ENCODE measurements at places on chromosomes 7 and 10.
A peak's percentile ranks its signal among the peaks of the same experiment; 100 is the strongest.

GRCh38 chr7:51140199-51141164 lies 176.1 kb downstream of the COBL start:
- DNase-seq, result no peak

DNA sequence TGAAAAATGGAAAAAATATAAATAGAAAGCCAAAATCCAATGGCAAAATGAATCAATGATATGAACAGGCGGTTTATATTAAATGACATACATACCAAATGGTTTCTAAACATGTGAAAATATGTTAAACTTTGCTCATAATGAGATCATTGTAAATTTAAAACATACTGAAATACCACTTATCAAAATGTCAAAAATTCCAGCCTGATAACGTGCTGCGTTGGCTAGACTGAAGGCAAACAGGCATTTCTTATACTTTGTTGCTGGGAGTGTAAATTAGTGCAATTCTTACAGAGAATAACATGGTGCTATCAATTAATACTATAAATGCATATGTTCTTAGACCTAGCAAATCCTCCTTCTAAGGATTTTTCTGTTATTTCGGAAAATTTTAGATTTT lies 225.8 kb upstream of the FAM3C start:
- DNase-seq, result no peak

DNA sequence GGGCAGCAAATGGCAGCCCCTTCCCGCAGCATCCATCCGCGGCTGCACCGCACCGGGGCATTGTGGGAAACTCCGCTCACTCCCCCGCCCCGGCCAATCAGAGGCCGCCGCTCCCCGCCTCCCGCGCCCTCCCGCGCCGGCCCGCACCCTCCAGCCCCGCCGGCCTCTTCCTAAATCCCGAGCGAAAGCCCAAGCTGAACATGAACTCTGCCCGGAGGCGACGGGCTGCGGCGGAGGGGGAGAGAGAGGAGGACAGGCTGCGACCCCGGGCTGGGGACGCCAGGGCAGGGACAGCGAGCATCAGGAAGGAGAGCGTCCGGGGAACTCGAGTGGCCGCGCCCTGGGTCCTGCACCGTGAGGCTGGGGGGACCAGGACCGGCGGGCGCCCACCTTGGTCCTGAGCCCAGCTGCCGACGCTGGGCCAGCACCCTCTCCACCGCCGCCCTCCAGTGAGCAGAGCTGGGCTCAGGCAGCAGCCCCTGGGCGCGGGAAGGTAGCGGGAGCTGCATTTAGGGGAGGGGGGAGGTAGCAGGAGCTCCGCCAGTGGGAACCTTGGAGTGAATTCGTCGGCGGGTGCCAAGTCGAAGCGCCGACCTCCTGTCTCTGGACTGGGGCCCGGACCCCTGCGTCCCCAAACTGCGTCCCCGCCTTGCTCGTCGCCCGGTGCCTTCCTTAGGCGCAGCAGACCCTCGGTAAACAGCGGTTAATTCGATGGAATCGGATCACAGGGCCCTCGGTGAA lies at the start of gene DGKI:
TSS of gene DGKI (minus strand) at position 148 of the 741 bp plus-strand sequence.
- DNase-seq, result no peak

DNA sequence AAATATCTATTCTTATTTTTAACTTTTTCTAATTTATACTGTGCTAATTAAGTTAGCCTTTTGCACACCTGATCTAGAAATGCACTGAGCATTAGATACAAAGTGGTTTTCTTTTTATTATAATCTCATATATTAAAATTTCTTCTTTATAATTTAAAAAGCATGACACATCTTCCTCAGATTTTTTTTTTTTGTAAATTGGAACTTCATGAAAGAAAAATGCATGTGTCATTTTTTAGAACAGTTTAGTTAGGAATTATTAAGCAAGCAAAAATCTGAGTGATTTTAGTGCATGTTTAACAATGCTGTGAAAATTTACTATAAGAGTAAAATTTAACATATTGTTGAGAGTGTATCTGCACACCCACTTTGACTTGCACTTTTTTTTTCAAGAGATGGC lies 367.9 kb downstream of the TFEC start:
- DNase-seq, result no peak

GRCh38 chr10:19902456-19902855 lies 86.2 kb downstream of the PLXDC2 start:
- DNase-seq, result no peak

DNA sequence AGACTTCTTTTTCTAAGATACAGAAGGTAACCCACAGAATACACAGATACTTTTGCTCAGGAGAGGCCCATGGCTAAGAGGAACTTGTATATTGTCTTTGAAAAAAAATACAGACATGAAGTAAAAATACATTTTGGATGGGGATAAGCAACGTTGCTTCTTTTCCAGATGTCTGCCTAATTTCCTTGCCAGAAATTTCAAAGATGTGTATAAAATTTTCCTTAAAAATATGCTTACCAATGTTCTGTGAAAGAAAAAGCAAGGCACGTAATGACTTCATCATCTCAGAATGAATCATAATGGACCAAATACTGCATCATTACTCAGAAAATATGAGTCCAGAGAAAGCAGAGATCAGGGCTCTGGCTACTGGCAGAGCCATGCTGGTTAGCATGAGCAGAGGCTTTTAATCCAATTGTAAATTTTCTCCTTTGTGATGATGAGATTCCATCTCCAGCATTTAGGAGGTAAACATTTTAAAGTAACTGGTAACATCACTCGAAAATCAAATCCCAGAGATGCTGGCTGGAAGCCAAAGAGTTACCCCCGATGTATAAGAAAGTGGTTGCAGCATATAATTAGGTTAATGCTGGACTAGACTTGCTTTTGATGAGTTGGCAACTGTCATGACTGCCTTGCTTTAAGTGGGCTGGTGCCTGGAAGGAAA lies 272.5 kb downstream of the SEMA3A start:
- DNase-seq, result peak; percentile 1

- no peak for DNase-seq
These were observed 14.9 kb downstream of the RHEB start for GRCh38 chr7:151504715-151505326.

GRCh38 chr7:128879939-128880746 lies 17.5 kb downstream of the ATP6V1F start:
- DNase-seq, result no peak

GRCh38 chr7:65975814-65976445 lies 6.1 kb downstream of the GUSB start:
- no peak for DNase-seq

- DNase-seq, result no peak
These were observed 12.2 kb downstream of the LIPF start for GRCh38 chr10:88676283-88677060.

- no peak for DNase-seq
These were observed 831 bp downstream of the CCDC7 start for GRCh38 chr10:32446536-32447406.

DNA sequence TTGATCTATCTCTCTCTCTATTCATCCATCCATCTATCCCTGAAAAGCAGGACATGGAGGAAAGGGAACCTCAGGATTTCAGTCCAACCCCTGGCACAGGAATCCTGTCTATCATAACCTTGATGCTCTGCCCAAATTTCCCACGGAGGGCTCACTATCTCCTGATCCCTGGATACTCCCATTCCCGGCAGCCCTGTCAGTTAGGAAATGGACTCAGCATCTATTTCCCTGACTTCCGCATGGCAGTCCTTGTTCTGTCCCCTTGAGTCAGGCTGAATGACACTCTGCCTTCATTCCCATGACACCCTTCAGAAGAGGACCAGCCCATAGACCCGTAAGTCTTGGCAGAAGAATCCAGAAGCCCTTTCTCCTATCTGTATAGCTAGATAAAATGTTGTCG lies 77.7 kb downstream of the VWA2 start:
- DNase-seq, result no peak

GRCh38 chr10:113087165-113088029 lies 137.3 kb downstream of the TCF7L2 start:
- DNase-seq, result peak; percentile 98

DNA sequence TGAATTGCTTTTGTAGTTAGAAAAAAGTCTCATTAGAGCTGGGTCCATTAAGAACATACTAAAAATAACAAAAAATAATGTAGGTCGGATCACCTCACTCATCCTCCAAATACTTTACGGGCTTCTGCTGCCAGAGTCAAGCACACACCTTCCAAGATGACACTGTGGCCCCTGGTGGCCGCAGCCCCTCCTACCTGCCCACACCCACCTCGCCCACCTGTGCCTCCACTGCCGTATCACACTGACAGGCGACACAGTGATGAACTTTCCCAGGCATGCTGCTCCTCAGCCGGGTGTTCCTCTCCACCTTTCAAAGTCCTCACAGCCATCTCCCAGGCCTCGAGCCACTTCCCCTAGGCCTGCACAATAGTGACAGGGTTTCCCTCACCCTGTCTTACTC lies 60.9 kb downstream of the STK17A start:
- no peak for DNase-seq

- peak; percentile 95 for DNase-seq
These were observed 119.7 kb upstream of the KLF14 start for GRCh38 chr7:130853503-130854279.

GRCh38 chr10:14659626-14660196 lies 115.0 kb downstream of the FAM107B start:
- no peak for DNase-seq

DNA sequence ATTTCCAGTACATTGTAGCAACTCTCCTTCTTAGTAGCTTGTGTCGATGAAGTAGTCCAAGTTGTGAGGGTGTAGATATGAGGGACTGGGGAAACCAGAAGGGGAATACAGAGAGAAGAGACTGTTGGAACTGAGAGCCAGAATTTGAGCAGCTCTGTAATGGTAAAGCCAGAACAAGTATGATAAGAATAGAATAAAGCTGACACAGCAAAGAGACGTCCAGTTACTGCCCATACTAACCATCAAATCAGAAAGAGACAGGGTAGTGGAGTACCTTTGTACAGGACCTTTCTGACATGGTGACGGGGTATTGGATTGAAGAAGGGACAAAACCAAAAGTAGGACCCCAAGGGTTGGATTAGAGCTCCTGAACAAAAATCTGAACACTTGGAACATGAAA lies 206.0 kb downstream of the SEMA3E start:
- DNase-seq, result no peak

- no peak for DNase-seq
These were observed 256.7 kb upstream of the GNAI1 start for GRCh38 chr7:79877874-79878465.

- DNase-seq, result no peak
These were observed 64.9 kb downstream of the CTTNBP2 start for GRCh38 chr7:117808341-117808757.

DNA sequence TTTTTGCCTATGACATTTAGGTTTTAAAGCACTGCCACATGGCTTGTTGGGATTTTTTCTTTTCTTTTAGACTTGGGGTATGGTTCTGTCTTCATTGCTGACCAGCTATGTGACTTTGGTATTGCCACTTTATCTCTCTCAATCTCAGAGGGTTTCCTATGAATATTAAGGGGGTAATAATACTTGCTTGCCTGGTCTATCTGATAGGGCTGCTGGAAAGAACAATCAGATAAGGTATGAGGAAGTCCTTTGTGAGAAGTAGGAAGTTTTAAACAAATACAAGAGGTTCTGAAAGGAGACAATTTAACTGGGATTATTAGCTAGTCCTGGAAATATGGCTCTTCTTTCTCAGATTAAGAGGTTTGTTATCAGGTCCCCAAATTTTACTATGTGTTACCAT lies 80.8 kb downstream of the ZNF92 start:
- DNase-seq, result no peak

GRCh38 chr7:122532406-122533269 lies 166.3 kb downstream of the RNF133 start:
- no peak for DNase-seq

DNA sequence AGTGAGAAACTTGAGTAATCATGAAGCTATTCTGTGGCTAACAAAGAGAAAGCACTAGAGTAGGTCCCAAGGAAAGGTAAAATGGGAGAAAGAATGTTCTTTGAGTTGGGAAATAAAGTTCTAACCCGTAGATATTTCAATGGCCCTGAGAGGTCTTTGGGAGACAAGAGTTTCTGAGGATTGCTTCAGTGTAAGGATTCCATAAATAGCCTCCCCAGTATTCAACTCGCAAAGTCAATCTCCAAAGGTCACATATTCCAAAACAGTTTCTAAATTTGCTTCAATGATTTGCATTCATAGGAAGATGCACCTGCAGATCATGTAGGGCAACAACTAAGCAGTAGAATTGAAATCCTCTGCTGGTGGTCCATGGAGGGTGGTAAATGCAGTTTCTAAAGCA lies 238.5 kb downstream of the TMEM178B start:
- DNase-seq, result no peak

GRCh38 chr10:5566614-5567013 lies 41.9 kb downstream of the CALML3 start:
- no peak for DNase-seq

Data from BJ (cell line).